Lower leg skin (tissue), 4 donors: ENCODE measurements at places on chromosomes 2 and 18. TPM values are rescaled to one million over a fixed set of nuclear protein-coding genes. Genes with fewer than 3 reads are reported as not detected.

- peak; percentile 91 for DNase-seq
Measured at GRCh38 chr18:37537868-37538525, 27.6 kb downstream of the CELF4 start.

SERPINB13 gene
- total RNA-seq: 15.2 TPM

ALPG gene
- not detected for total RNA-seq

GRCh38 chr18:49224738-49225137 lies 235.7 kb downstream of the DYM start:
- no peak for DNase-seq

OR6B2 gene
- not detected for total RNA-seq

TP53I3 gene
- total RNA-seq: 10.5 TPM

DNA sequence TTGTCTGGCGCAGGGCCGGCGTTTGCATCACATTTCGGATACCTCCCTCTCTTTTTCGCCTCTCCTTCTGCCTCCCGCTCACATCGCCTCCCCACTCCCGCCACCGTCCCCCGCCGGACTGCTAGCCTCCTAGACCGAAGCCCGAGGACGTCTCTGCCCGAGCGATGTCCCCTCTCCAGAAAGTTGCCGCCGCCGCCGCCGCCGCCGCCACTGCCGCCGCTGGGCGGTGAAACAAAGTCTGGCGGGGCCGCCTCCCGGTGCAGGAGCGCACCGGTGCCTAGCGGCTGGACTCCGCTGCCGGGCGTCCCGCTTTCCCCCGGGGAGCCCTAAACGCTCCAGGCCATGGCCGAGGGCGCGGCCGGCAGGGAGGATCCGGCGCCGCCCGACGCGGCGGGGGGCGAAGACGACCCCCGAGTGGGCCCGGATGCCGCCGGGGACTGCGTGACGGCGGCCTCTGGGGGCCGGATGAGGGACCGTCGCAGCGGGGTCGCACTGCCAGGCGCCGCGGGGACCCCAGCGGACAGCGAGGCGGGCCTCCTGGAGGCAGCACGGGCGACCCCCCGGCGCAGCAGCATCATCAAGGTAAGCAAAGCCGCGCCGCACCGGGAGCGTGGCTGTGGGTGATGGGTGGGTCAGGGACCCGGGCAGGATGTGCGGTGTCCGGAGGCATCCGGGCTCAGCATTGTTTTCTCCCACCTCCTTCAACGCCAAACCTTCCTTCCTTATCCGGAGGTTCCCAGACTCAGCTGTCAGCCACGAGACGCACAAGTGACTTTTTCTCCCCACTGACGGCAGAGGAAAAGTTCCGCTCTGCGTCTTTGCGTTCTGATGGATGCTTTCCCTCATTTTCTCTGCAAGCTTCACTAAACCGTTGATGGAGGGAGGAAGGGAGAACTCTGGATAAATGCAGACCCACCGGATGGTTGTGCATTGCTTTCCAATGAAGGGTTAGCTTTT lies 643 bp downstream of the PLCL1 start:
- peak; percentile 30 for DNase-seq

UGT1A8 gene
- total RNA-seq: not detected

UGT1A3 gene
- total RNA-seq: 1.1 TPM

DNA sequence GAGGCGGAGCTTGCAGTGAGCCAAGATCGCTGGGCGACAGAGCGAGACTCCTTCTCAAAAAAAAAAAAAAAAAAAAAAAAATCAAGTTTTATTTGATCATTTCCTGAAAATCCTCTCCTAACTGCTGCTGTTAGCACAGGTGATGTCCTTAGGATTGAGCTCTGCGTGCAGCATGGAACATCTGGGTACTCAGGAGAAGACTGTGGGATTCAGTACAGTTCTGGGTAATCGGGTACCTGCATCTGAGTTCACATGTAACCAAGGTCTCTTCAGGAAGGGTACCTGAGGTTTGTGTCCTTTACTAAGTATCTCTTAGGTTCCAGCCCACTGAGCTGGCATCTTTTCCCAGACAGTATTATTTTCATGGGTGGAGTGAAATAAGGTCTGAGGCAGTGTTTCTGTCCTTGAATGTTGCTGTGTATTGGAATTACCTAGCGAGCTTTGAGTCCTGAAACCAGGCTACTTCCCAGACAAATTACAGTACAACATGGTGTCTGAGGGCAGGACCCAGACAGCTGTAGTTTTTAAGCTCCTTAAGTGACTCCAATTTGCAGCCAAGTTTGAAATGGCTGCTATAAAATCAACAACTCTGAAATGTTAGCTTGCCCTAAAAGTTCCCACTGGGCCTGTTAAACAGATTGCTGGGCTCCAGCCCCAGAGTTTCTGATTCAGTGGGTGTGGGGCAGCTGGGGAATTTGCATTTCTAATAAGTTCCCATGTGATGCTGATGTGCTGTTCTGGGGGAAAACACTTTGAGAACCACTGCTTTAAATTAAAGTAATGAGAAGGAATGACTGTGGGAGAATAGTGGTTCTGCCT lies 120.5 kb downstream of the PMAIP1 start:
- DNase-seq: no peak

GRCh38 chr18:77700051-77700450 lies 450.4 kb downstream of the GALR1 start:
- no peak for DNase-seq

DNA sequence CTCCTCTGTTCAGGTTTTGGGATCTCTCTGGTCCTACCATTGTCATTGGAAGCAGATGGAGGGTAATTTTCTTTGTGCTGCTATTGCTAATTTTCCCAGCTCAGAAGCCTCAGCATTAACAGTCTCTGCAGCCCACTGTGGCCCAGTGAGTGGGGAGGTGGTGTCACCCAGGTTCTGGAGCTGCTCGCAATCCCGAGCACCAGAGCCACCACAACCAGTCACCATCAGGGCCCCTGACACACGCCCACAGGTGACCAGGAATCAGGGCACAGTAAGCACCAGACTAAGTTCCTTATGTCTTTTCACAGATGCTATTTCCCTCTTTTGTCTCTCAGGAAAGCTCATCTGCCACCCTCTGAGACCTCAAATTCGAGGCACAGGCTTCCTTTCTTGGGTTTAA lies 87.9 kb downstream of the SEPTIN10 start:
- DNase-seq: peak; percentile 72

CTIF gene
- 37.3 TPM for total RNA-seq

GRCh38 chr2:11411768-11412448 lies 54.1 kb downstream of the E2F6 start:
- peak; percentile 82 for DNase-seq
